ENCODE measurements at places on chromosomes 5 and 9.

DNA sequence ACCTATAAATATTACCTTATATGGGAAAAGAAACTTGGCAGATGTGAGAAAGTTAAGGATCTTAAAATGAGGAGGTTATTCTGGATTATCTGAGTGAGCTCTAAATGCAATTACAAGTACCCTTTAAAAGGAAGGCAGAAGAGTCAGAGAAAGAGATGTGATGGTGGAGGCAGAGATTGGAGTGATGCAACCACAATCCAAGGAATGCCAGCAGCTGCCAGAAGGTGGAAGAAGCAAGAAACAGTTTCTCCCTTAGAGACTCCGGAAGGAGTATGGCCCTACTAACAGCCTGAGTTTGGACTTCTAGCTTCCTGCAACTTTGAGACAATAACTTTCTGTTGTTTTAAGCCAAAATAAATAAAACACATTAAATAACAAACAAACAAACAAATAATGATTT, 108.7 kb upstream of the PRLR start:
- DNase-seq = no peak

GRCh38 chr5:138989720-138990119, 114.6 kb upstream of the LRRTM2 start:
- DNase-seq = no peak

- DNase-seq = no peak
Observed at GRCh38 chr5:157903117-157903450, 44.1 kb upstream of the CLINT1 start.

GRCh38 chr5:137627706-137628105, 108.2 kb downstream of the KLHL3 start:
- no peak for DNase-seq

GRCh38 chr9:71719562-71719961, 48.8 kb downstream of the CEMIP2 start:
- no peak for DNase-seq

DNA sequence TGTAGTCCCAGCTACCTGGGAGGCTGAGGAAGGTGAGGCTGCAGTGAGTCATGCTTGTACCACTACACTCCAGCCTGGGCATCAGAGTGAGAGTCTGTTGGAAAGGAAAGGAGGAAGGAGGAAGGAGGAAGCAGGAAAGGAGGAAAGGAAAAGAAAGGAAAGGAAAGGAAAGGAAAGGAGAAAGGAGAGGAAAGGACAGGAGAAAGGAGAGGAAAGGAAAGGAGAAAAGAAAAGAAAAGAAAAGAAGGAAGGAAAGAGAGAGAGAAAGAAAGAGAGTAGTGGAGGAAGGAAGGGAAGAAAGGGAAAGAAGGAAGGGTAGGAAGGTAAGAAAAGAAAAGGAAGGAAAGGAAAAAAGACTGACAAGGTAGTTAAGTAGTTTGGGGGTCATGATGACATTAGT, 162.6 kb upstream of the SLC12A2 start:
- DNase-seq = no peak

DNA sequence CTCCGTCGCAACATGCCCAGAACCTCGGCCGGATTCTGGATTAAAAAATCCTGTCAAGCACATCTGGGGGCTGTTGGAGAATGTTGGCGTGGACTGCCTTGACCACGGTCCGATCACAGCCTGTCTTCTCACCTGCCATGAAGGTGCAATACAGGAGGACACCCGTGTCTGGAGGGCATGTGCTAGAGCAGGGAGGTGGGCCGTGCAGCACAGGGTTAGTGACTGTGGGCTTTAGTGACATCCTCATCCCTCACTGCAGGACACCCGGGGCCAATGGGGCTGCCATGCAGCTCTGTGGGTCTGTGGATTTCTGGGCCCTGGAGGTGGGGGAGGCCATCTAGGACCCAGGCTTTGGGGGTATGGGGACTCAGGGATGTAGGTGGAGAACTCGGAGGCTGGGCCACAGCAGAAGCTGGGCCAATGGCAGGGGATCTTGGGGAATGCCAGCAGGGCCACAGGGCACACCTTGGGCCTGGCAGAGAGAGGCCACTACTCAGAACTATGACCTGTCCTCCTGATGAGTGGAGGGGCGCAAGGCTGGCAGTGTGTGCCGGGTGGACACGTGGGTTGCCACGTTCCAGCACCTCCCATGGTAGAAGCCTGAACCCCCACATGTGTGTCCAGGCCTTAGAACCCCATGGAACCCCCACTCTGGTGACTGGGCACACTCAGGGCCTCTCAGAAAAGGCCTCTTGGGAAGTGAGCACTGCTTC, 23.3 kb downstream of the ZDHHC11B start:
- no peak for DNase-seq

GRCh38 chr9:37381094-37381741, 41.3 kb upstream of the GRHPR start:
- no peak for DNase-seq

DNA sequence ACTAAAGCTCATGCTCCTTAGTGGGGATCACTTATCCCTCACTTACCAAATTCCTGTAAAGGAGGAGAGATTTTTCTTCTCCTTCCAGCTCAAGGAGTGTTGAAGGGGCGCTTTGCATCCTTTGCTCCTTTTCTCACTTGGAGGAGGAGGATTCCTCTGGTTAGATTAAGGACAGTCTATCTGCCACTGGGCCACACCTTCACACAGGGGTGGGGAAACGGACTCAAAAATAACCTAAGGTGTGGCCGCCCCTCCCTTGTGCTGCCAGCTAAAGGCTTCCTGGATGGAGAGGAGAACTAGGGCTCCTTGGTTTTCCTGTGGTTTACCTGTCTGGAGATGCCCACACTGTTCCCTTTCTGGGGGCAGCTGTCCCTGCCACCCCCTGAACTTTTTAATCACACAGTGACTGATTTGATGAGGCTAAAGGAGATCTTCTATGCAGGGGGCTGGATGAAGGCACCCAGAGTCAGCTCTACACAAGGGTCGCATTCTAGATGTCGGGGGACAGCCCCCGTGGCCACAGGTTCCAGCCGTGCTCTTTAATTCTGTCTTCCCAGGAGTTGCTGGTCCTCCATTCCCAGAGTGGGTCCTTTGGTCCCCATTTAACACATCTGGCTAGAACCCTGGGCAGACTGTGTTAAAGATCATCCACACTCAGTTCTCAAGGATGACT, 14.4 kb downstream of the GLRX start:
- DNase-seq = no peak

DNA sequence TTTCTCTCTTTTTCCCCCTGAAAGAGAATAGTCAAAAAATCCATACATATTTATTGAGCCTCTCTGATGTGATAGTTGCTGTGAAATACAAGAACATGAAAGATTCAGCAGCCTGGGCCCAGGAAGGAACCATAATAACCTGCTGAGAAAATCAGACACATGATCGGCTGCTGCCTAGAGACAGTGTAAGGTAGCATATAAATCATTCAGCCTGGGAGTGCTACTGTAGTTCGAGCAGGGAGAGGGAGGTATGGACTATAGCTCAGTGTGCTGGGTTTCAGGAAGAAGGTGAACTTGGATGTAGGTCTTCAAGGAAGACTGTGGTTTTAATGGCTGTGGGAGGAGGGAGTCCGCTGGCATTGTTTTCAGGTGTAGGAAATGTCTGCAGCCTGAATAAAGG, 469.1 kb downstream of the RAB3C start:
- no peak for DNase-seq

DNA sequence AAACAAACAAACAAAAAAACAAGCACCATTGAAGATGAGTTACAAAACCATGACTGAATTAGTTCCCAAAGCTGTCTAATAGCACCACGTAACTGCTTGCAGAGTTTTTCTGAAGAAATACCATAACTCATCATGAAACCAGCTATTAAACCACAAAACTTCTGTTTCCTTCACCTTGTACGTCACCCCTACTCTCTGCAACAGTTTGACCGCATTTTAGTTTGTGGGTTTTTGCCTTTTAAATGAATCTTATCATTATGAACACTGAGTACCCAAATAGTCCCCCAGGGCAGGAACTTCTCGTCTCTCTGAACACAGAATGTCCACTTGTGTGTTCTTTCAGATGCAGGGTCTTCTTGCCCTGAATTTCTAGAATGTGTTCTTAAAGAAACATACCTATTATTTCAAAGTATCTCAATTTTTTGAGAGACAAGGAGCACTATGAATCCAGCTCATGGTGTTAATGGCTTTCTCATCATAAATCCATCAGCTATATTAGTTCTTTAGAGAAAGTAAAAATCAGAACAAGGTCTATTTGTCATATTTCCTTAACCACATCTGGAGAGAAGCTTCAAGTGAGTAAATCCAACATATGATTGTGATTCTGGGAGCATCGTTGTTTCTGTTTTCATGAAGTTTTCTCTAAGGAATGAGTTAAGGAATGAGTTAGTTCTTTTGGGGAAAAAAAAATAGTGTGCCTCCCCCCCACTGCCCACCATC, 210.6 kb downstream of the AUH start:
- DNase-seq = no peak

DNA sequence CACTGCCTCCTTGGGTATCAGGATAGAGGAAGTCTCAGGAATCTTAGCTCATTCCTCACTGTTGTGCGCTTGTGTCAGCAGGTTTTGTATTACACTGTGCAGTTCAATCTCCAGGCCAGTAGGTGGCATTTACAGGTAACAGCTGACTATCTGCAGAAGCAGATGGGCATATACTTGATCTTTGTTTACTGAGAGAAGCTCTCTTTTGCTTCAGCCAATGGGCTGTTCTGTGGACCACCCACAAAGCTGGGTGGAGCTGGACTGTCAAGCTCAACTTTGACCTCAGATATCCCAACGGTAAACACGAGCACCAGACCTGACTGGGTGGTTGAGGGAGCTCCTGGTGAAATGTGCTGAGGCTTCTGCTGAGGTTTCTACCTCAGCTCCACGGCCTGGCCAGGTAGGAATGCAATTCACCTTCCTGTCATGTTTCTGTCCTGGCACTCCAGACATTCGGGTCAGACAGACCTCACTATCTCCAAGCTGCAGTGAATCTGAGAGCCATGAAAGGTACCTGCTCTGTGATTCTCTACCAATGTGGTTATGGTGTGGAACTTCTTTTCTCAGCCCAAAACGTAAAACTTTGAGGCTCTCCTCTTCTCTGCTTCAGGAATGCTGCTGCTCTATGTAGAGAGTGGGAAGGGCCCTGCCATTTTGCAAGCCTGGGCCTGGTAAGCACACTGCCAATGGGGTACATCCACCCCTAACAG, 167.9 kb upstream of the ACTBL2 start:
- DNase-seq = no peak

- no peak for DNase-seq
Observed at GRCh38 chr9:114671605-114672004, 10.4 kb downstream of the TEX48 start.

- DNase-seq = no peak
Observed at GRCh38 chr5:179374506-179375235, 29.4 kb upstream of the ADAMTS2 start.

DNA sequence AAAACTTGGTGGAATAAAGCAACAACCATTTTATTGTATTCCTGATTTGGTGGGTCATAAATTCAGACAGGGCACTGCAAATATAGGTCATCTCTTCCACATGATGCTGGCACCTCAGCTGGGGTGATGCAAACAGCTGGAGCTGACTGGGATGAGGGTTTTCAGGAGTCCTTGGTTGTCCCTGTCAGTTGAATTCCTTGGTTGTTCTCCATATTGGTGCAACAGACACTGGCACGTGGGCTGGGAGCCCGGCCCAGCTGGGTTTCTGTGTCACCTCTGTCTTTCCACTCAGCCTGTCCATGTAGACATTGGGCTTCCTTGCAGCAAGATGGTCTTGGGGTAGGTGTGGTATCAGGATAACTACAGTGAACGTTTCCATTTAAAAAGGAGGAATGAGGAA, 518.0 kb upstream of the MEF2C start:
- no peak for DNase-seq

GRCh38 chr9:113879911-113880310, 3.8 kb downstream of the ZNF618 start:
- no peak for DNase-seq

DNA sequence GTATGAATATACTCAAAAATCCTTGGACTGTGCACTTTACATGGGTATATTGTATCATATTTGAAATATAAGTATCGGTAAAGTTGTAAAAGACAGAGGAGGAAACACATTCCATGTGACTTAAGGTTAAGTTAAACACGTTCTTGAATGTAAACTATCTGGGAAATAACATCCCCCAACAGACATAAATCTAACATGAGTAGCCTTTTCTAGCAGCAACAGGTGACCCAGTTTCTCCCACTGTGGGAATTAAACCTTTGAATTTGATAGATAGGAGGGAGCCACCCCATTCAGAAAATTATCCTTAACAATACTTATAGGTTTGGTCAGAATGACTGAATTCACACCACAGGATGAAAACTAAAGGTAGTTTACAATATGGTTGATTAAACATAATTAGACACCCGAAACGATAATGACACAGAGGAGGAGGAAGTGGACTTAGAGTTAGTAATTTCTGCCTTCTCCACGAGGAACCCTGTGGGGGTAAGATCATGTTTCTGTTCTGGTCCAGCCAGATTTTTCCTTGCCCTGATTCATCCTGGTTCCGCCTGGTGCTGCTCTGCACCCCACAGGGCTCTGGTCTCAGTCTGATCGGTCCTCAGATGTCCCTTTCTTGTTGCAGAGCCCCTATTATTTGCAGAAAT, 84.6 kb upstream of the DNAH5 start:
- DNase-seq = no peak

- DNase-seq = no peak
Observed at GRCh38 chr5:6322163-6322713, 56.1 kb downstream of the MED10 start.

- DNase-seq = no peak
Observed at GRCh38 chr9:108099854-108100253, 610.3 kb upstream of the KLF4 start.

GRCh38 chr5:158953929-158954534, 145.7 kb downstream of the EBF1 start:
- no peak for DNase-seq

DNA sequence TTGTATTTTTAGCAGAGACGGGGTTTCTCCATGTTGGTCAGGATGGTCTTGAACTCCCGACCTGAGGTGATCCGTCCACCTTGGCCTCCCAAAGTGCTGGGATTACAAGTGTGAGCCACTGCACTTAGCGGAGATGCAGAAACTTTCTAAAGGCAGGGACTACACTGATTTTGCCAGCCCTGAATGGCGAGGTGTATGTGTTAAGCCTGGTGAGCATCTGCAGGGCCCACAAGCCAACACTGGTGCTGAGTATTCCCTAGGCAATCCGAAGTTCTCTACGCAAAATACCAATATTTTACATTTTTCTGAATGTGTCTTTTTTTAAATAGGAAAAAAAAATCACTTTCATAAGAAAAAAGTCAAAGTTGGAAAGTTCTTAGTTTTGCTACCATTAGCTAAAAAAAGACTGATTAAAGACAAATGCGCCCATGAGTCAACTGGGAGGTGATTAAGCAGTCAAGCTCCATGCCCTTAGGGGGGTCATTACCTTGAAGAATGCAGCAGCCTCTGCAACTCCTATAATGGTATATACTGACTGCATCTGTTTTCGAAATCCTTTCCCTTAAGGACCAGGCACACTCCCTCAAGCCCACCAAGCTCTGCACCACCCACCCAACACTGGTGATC, 502.8 kb downstream of the BNC2 start:
- DNase-seq = no peak

- no peak for DNase-seq
Observed at GRCh38 chr5:173735184-173735583, 118.7 kb upstream of the BOD1 start.

DNA sequence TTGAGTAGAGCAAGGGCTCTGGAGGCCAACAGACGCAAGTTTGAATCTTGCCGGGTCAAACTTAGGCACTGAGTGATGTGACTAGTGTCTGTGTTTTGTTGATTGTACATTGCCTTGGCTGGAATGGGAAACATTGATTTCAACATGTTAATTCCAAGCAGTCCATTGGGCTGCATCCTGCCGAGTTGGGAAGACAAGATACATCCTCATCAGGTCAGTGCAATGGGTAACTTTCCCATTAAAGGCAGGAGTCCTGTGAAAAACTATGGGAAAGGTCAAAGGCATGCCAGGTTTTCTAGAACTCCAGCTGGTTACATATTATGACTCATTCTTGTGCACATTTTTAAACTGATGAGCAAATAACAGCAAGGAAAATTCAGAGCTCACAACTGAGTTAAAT, 126.5 kb upstream of the ABCA1 start:
- no peak for DNase-seq

Measured in esophagus squamous epithelium (tissue), 5 donors.